Mucosa of descending colon (tissue), 3 donors: ENCODE measurements at places on chromosomes 13 and 19. TPM values are rescaled to one million over a fixed set of nuclear protein-coding genes. Genes with fewer than 3 reads are reported as not detected.

PCDH9 gene
- 0.80 TPM for total RNA-seq

PNMA8A gene
- total RNA-seq: 0.20 TPM

FCAR gene
- 0.76 TPM for total RNA-seq

MAMSTR gene
- total RNA-seq: 0.31 TPM

C13orf46 gene
- 1.3 TPM for total RNA-seq

ZNF766 gene
- total RNA-seq: 12.8 TPM

CLIP3 gene
- total RNA-seq: 68.9 TPM

ALOX5AP gene
- total RNA-seq: 13.8 TPM

EFNB2 gene
- total RNA-seq: 82.3 TPM

HCN2 gene
- total RNA-seq: 0.17 TPM

PPM1N gene
- total RNA-seq: 0.87 TPM

KATNAL1 gene
- 5.8 TPM for total RNA-seq

CELF5 gene
- total RNA-seq: 0.75 TPM

ZNF560 gene
- not detected for total RNA-seq

SIGLECL1 gene
- not detected for total RNA-seq

NRTN gene
- total RNA-seq: 0.64 TPM

SLC1A6 gene
- total RNA-seq: not detected

GRCh38 chr19:51702825-51703574 is 9.9 kb downstream of the SPACA6 start:
- DNase-seq: peak; percentile 49

GRCh38 chr19:35107545-35107944 is 8.1 kb upstream of the FXYD3 start:
- DNase-seq: peak; percentile 61

GRCh38 chr13:60417734-60418133 is 20.7 kb downstream of the TDRD3 start:
- no peak for DNase-seq

DNA sequence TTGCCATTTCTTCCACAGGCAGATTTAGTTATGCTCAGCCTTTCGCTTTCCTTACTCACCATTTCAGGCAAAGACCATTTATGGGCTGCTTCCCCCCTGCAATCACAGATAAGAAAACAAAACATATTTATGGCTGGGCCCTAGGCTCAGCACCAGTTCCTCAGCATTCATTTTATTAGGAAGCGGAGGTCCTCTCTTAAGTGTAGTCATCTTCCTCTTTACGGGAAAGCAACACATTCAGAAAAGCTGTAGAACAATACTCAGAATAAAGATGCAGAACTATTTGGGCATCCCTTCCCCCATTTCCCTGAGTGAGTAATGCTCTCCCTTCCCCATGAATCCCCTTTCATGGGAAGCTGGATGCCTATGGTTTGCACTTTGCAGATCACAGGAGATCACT is 27.9 kb downstream of the FLT1 start:
- DNase-seq: no peak

- DNase-seq: no peak
Measured at GRCh38 chr19:2237869-2238153, 1.2 kb downstream of the SF3A2 start.

GRCh38 chr19:18494267-18494607 is 27.6 kb downstream of the ELL start:
- no peak for DNase-seq

DNA sequence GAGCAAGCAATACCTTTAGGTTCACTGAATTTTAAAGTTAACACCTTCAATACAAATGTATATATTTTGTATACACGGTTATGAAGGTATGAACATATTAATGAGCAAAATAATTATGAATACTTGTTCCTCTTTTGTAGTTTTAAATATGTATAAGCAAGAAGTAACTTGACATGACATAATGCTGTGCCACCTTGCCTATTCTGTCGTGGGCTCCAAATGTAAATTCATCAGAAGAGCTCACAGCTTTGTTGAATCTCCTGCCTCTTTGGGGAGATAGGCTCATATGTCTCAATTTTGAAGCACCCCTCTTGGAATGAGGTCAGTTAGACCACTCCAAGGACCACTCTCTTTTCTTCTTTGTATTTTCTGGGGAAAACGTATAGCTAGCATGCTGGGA is 59.3 kb downstream of the LRCH1 start:
- no peak for DNase-seq

DNA sequence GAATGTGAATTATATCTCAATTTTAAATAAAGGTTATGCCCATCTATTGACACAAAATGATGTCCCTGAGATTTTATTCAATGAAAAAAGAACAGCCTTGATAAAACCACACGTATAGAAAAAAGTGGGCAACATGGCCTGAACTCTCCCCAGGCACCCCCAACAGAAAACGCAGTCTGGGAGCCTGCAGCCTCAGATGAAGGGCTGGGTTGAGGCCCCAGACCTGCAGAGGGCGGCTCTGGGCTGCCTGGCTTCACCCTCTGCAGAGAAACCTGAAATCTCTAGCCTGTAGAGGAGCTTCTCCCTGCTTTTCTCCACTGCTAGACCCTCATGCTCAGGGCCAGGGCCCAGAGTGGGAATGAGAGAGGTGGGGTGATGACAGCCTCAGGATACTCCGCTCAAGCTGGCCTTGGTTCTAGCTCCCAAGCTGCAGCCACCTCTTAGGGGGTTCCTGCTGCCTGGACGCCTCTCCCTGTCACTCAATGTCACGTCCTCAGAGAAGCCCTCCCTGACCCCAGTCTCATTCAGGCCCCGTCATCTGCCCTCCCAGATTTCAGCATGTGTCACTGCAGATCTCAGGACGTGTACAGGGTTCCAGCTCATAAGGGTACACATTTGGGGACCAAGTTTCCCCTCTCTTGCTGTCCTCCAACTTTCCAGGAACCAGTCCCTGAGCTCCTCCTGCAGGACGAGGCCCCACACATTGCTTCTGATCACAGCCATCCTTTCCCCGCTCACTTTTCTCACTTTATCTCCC is 1.8 kb downstream of the MBD3 start:
- DNase-seq: no peak

DNA sequence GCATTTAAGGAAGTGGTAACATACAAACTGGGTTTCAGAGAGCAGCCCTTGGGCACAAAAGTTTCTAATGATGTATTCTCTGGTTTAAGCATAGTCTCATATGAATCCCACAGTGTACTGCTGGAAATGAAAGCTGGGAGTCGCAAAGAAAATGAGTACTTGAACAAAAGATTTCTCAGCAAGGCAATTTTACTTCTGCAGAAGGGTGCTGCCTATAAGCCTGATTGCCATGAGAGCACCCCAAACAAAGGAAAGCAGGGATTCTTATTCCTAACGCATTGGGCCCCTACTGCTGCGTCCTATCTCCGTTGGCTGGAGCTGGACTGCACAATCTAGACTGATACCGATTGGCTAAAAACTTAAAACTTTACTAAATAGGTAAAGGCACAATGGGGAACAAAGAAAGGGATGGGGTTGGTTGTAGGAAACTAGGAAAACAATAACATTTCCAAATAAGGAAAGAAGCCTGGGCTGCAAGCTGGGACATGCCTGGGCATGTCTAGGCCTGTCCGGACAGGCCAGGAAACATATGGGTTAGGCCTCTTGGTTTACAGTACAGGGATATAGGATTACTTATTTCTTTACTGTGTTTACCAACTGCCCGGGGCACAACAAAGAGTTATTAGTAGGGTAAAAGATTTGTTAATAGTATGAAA is 27.4 kb upstream of the VN1R4 start:
- no peak for DNase-seq

GRCh38 chr19:51219307-51219706 is 5.6 kb upstream of the CD33 start:
- no peak for DNase-seq

DNA sequence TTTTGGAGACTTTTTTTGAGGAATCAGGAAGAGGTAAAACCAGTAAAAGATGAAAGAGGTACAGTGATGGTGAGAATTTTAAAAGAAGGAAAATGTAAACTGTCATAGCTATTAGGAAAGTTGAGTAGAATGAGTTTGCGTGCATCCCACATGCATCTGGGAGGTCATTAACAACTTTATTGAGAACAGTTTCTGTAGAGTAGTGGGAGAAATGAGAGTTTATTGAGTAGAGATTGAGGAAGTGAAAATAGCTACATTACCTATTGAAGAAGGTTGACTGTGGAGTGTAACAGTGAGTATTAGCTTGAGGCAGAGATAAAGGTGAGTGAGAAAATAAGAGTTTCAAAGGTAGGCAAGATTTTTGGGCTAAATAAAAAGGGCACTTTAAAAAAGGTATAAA is 38.7 kb downstream of the BRCA2 start:
- no peak for DNase-seq

DNA sequence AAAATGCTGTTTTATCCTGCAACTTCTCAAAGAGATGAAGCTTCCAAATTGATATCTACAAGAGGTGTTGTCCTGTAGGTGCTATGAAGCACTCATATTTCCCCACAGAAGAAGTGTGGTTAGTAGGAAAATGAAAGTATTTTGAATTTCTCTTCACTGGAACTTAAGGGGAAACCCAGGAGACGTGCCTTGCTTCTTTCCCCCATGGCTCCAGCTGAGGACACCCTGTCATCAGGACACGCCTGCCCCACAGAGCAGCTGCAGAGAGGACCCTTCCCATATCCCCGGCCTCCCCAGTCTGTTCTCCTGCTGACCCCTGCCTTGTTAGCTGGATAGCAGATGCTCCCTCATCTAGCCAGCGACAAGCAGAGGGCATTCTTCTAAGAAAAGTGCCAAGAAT is 371.3 kb downstream of the COG6 start:
- no peak for DNase-seq

DNA sequence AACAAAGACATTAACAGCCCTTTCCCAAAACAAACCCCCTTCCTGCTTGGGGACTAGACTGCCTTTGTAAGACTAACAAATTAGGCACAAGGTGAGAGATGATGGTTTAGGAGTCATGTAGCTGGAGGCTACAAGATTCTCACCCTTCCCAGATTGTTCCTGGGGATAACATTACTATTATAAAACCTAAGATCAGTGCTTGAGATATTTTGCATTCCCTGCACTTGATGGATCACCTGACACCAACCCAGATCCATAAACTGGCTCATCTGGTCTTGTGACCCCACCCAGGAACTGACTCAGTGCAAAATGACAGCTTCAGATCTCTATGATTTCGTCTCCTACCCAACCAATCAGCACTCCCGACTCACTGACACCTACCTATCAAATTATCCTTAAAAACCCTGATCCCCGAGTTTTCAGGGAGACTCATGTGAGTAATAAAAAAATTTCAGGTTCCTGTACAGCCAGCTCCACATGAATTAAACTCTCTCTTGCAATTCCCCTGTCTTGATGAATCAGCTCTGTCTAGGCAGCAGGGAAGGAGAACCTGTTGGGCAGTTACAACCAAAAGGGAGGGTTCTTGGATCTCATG is 2.4 kb upstream of the ZNF616 start:
- no peak for DNase-seq

DNA sequence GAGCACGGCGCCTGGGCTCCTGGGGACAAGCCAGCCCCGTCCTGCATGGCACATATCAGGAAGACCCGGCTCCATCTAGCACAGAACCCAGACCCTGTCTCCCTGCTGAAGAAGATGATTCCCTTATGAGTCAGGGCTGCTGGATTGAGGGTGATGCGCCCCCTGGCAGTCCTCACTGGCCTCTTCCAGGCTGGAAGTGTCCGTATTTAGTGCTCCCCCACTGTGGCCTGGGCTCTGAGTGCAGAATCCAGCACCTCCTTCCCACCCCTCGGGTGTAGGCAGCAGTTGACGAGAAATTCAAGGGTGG is 14.9 kb downstream of the COMP start:
- no peak for DNase-seq

- peak; percentile 92 for DNase-seq
Measured at GRCh38 chr19:47226426-47227351, 4.3 kb downstream of the BBC3 start.

- DNase-seq: no peak
Measured at GRCh38 chr13:107170270-107170931, 602.5 kb upstream of the ARGLU1 start.

DNA sequence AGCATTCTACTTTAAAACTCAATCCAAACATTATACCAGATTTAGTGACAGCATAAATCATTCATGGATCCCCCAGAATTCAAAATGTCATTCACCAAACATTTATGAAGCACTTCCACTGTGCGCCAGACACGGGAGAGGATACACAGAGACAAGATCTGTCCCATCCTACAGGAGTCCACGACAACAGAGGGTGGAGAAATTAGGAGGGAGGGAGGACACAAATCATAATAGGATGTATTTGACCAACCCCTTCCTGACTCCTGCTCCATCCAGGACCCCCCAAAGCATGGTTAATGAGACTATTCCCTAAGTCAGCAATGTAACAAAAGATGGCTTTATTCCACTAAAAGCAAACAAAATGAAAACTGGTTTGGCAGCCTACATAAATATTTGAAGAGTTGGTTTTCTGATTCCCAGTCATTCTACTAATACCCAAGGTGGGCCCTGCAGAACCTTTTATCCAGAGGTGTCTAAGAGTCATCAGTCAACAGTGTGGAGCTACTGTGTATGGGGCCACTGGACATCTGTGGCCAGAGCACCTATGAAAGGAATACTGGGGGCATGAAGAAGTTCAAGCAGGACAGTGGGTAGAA is 62.8 kb upstream of the DOCK9 start:
- DNase-seq: no peak

DNA sequence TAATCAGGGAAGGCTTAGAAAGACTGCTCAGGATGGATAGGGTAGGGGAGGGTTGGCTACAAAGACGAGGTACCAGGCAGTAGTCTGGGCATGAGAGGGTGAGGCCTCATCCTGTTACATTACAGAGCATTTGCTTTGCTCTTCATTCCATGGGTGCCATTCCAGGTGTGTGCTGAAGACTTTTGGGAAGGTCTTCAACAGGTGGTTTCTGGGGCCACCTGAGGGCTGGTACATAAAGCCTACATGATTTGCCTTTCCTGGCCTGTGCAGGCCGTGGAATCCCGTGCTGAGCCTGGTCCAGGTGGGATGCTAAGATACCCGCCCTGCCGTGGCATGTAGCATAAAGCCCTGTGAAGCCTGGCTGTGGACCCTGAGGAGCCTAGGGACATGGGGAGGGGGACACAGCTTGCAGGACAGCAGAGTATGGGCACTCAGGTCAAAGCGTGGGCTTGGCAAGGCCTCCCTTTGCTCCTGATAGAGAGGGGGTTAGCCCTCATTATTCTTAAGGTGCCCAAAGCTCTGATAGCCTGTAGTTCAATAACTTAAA is 55.6 kb upstream of the ZNF536 start:
- DNase-seq: no peak

- no peak for DNase-seq
Measured at GRCh38 chr19:7645656-7646425, 8.9 kb downstream of the STXBP2 start.

DNA sequence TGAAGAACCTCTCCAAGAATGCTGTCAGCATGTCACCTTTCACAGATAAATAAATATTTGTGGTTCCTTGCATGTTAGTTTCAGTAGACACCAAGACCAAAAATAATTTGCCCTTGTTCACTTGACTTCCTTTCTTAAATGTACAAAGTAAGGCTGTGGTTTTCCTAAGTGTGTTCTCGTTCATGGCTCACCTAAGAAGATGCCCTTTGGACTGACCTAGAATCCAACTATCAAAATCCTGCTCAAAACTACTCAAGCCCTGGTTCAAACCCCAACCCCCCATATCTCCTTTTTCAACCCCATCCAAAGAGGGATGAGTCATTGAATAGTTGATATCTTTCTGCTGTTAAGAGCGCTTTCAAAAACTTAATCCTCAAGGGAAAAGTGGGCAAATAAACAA is 247.8 kb upstream of the ZNF507 start:
- DNase-seq: no peak

- DNase-seq: no peak
Measured at GRCh38 chr13:31835932-31836331, 96.6 kb downstream of the RXFP2 start.

- no peak for DNase-seq
Measured at GRCh38 chr19:46271481-46272197, 25.2 kb upstream of the HIF3A start.

GRCh38 chr13:20125783-20126165 is 35.1 kb downstream of the GJA3 start:
- no peak for DNase-seq
